LHCN-M2 (cell line): ENCODE measurements at places on chromosomes 4 and X.

DNA sequence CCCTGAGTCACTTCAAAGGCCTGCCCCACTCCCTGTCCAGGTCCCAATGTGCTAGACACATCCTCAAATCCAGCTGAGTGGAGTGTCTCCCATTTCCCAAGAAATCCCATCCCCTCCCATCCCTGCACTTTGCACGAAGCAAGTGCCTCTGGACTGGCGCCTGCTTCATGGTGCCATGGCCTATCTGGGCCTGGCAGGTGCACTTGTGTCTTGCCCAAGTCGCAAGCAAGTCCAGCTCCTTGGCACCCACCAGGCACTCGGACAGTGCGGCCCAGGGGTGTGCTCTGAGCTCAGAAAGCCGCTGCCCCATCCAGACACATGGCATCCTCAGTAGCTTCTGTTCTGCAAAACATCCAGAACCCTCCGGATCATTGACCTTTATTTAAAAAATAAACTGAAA is 97.4 kb downstream of the DCTD start:
- no peak for DNase-seq

DNA sequence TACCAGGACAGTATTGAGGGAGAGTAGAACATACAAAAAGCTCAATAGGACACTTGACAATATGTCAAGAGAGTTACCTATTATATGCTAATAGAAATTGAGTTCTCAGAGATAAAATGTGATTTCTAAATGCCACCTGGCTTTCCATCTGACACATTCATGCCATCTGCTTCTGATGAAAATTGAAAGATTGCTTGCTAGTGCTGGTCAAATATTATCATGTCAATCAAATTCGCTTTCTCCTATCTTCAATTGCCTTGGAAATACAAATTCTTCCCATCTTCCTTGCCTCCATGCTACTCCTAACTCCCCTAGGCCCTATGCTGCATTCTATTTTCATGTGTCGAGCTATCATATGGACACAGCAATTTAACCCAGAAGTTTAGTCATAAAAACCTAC is 1076.9 kb downstream of the ARAP2 start:
- no peak for DNase-seq

DNA sequence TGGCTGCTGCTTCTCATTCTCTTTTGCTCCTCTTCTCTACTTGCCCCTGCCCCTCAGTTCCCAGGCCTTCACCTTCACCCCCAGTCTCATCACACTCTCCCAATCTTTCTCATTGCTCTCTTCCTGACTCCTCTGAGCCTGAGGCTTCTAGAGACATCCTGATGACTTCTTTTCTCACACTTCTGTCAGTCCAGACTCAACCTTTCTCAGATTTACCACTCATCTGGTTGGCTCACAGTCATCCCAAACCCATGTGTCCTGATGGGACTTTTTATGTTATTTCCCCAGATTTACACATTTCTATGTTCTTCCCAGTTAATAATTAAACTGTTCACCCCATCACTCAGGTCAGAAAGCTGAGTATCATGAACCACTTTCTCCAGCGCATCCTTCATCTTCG is 68.0 kb downstream of the TMA16 start:
- DNase-seq: no peak

DNA sequence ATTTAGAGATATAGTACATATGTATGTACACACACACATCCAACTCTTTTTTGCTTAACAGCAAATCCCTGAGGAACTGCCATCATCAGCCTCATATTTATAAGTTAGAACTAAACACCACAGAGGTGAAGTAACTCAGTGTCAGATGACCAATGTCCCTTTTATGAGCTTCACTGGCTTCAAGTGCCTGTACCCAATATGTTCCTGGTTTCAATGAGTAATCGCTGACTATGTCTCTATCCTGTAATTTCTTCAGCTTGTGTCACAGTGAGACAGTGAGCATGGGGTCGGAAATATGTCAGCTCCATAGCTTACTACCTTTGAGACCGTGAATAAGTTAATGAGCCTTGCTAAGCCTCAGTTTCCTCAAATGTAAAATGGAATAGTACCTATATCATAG is 136.2 kb upstream of the RASGEF1B start:
- peak; percentile 2 for DNase-seq

- DNase-seq: no peak
Measured at GRCh38 chr4:144801731-144802130, 155.8 kb downstream of the HHIP start.

- no peak for DNase-seq
Measured at GRCh38 chrX:614136-614535, 16.5 kb upstream of the SHOX start.

DNA sequence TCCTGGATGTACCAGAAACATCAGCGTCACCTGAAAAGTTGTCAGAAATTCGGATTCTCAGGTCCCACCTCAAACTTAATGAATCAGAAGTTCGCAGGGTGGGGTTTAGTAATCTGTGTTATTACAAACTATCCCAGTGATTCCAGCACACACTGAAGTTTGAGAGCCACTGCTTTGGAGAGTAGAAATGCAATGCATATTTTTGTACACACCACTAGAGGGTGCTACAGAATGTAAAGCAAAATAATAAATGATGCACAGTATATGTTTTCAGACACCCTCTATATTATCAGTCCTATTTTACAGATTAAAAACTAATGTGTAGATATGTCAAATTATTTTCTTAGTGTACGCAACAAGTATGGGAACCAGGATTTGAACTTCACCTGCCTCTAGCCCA is 2.4 kb upstream of the MORF4L2 start:
- DNase-seq: peak; percentile 30

GRCh38 chr4:171340258-171340657 is 472.9 kb upstream of the GALNTL6 start:
- no peak for DNase-seq

DNA sequence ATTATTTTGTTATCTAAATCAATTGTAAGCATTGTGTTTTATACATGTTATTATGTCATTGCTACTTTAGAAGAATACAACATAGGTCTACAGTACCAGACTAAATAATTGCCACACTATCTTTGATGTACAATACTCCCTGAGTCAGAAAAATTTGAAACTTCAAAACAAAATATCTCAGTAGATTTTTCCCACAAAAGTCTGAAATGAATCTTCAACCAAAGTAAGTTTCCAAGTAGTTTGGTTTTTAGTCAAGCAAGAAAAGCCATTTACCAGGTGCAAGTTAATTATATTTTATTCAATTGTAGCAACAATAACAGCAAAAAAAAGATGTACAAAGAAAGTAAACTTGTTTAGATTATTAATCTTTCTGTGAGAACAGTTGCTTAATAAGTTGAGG is 11.4 kb upstream of the PARM1 start:
- DNase-seq: no peak

DNA sequence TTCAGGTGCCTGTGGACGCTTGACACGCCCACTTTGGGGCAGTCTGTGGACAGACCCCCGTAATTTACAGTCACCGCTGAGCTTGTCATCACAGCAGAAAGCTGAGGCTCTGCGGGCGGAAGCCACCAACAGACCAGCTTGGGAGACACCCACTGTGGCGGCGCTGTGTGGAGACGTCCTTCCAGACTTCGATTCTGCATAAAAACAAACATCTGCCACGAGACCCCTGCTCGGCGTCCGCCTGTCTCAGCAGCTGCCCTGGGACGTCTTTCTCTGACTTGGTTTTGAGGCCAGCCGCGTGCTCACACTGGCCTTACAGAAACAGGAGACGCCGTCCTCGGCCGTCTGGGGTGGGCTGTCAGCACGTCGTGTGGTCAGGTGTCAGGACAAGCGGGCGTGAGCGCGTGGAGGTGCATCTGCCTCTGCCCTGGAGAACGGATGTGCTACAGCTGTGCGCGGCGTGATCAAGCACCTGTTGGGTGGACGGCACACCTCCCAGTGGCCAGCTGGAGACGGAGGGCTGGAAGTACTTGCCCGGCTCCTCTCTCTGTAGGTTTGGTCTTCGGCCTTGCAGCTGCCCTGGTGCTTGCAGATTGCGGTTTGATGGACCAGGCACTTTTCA is 37.5 kb downstream of the PIGG start:
- DNase-seq: no peak

DNA sequence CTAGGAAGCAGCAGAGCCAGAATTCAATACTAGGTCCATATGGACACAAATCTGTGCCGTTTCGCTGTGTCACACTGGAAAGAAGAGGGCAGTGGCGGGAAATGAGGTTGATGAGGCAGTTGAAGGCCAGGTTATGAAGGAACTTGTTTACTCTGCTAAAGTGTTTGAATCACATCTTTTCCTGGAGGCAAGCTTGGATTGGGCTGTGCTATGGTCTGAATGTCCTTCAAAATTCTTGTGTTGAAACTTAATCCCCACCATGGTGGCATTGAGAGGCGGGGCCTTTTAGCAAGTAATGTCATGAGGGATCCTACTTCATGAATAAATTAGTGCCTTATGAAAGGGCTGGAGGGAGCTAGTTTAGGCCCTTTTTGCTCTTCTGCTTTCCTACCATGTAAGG is 2.1 kb upstream of the ERCC6L start:
- no peak for DNase-seq
